ENCODE measurements at places on chromosomes 1 and 21.

DNA sequence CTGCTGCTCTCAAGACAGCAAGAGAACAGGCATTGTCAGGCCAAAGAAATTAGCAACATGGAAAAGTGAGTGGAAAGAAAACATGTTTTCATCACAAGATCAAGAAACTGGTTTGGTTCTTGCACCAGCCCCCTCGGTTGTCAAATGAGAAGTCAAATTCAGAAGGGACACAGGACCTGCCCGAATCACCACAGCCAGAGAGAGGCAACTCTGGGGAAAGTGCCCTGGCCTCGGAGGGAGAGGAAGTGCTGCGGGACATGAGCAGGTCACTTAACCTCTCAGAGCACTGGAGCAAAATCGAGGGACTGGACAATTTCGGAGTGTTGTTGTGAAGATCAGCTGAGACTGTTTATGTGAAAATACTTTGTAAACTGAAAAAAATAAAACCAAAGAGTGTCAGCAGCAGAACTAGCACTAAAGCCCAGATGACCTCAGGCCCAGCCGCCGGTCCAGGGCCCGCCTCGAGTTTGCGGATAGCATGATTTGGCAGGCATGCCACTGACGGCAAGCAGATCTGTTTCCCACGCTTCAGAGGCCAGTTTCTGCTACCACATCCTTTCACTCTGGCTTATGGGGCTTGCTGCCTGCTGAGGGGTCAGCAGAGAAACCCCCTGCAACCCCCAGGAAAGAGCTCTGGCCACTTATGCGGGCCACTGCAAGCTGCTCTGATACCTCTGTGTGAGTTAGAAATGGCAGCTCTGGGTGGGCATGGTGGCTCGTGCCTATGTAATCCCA, 32.1 kb downstream of the CD247 start:
- H3K4me3 ChIP-seq: no peak overlapping the region
- H3K4me1 ChIP-seq: no peaks in the 10 kb centered on the region
- H3K27me3 ChIP-seq: no peaks in the 10 kb centered on the region
- DNase-seq: no peak

DNA sequence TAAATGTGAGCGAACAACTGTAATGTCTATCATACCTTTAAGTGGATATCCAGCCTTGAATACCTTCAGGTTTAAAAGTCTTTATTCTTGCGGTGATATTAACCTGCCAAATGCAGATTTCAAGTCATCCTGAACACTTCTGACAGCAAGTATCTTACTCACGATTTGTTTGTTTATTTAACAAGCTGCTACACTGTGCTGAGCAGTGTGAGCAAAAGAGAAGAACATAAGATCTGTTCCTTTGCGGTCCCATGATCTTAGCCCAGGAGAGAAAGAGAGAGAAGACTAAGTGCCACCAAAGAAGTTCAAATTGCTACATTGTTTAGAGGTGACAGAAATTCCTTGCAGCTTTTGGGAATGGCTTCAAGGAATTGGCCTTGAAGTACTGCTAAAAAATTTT, 9.5 kb upstream of the IL24 start:
- no peak overlapping the region for H3K4me3 ChIP-seq
- DNase-seq: no peak
- H3K36me3 ChIP-seq: no peaks in the 10 kb centered on the region
- H3K27ac ChIP-seq: no peak overlapping the region

DNA sequence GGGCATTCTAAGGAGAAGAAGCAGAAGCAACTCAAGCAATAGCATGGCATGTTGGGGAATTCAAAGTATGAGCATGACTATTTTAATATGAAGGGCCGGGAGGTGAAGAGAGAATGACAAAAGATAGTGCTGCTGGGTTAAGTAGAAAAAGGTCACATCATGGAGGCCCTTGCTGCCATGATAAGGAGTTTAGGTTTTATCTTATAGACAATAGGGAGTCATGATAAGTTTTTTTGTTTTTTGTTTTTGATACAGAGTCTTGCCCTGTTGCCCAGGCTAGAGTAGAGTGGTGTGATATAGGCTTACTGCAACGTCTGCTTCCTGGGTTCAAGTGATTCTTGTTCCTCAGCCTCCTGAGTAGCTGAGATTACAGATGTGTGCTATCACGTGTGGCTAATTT, 3.1 kb downstream of the BNIPL start:
- no peaks in the 10 kb centered on the region for H3K36me3 ChIP-seq
- DNase-seq: no peak
- H3K27me3 ChIP-seq: no peaks in the 10 kb centered on the region
- H3K4me3 ChIP-seq: no peak overlapping the region
- no peak overlapping the region for H3K27ac ChIP-seq

- no peaks in the 10 kb centered on the region for H3K4me1 ChIP-seq
- H3K4me3 ChIP-seq: no peak overlapping the region
- H3K27me3 ChIP-seq: no peaks in the 10 kb centered on the region
- H3K27ac ChIP-seq: no peak overlapping the region
- no peaks in the 10 kb centered on the region for H3K36me3 ChIP-seq
Measured at GRCh38 chr1:111864862-111865261, 109.2 kb downstream of the DDX20 start.

GRCh38 chr1:6534248-6534822, 20.0 kb downstream of the NOL9 start:
- no peak for DNase-seq
- no peak overlapping the region for H3K4me3 ChIP-seq
- H3K27ac ChIP-seq: no peak overlapping the region
- H3K36me3 ChIP-seq: peaks cover 30% of the 10 kb centered on the region
- H3K27me3 ChIP-seq: no peaks in the 10 kb centered on the region

- H3K27ac ChIP-seq: no peak within 1 kb of the TSS
- no peaks in the 10 kb centered on the region for H3K4me1 ChIP-seq
- H3K27me3 ChIP-seq: no peaks in the 10 kb centered on the region
- no peak for DNase-seq
Measured at GRCh38 chr1:203186446-203187303, at the start of gene CHI3L1. CHI3L1 (minus strand) TSS chr1:203186704; CDS start chr1:203186623, 81 bp downstream.

GRCh38 chr1:165456114-165456513, 11.2 kb upstream of the RXRG start:
- H3K27ac ChIP-seq: no peak overlapping the region
- no peaks in the 10 kb centered on the region for H3K4me1 ChIP-seq
- no peaks in the 10 kb centered on the region for H3K36me3 ChIP-seq
- no peaks in the 10 kb centered on the region for H3K27me3 ChIP-seq
